HEK293T (cell line): ENCODE measurements at places on chromosomes 4 and X.

DNA sequence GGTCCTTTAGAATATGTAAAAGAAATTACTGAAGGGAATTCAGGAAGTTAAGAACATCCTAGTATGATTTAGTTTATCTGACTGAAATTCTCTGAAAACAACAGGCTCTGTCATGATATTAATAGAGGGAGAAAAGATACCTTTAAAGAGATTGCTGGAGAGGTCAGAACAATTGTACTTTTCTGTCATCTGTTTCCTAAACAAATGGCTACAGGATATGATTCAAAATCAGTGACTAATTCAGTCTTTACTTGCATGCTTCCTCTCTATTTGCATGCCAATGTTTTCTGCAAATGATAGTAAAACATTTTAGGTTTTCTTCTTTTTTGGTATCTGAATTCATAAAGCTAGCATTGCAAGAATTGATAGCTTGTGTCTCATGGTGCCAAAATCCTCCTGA is 616.7 kb upstream of the PCDH7 start:
- no peak for DNase-seq

- no peak for DNase-seq
These were observed 174.8 kb upstream of the KLF3 start for GRCh38 chr4:38489011-38489861.

GRCh38 chrX:13607996-13608365 is 38.6 kb downstream of the EGFL6 start:
- no peak for DNase-seq

DNA sequence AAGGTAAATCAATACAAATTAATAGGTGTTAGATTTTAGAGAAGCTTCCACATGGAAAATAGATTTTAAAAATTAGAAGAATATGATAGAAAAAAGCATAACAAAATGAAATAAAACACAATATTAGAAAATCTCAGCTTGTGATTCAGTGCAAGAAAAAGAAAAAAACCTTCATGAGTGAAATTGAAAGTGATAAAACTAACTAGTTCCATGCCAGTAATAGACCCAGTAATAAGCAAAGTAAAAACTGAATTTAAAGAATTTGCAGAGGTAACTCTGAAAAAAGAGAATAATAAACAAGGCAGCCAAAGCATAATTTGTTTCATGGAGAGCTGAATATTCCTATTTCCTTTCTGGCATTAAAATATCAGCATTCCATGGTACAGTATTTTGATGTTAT is 174.3 kb upstream of the TENM3 start:
- DNase-seq: no peak
